ENCODE measurements at places on chromosomes 4 and X. TPM values are rescaled to one million over a fixed set of nuclear protein-coding genes. Genes with fewer than 3 reads are reported as not detected.

Gene FAT4
- 8.0 TPM for total RNA-seq

Gene TMEM154
- total RNA-seq = 13.2 TPM

Gene GUCY1B1
- 2.5 TPM for total RNA-seq

- H3K36me3 ChIP-seq = no peaks in the 10 kb centered on the region
- H3K4me1 ChIP-seq = peaks cover 36% of the 10 kb centered on the region
- H3K4me3 ChIP-seq = peak overlapping the region; percentile 96
- H3K27ac ChIP-seq = peak overlapping the region; percentile 100
- no peaks in the 10 kb centered on the region for H3K27me3 ChIP-seq
- DNase-seq = peak; percentile 77
Observed at GRCh38 chrX:153970357-153971123, 1.1 kb downstream of the HCFC1 start.

DNA sequence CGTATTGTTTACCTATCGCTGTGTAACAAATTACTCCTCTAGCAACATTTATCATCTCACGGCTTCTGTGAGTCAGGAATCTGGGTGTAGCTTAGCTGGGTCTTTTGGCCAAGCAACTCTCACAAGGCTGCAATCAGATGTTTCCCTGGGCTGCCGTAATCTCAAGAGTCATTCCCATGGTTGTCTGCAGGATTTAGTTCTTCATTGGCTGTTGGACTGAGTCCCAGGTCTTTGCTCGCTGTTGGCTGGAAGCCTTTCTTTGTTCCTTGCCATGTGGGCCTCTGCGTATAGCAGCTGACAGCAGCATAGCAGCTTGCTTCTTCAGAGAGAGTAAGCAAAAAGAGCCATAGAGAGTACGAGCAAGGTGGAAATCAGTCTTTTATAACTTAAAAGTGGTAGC is 16.8 kb downstream of the POLR2B start:
- DNase-seq = peak; percentile 97
- H3K4me3 ChIP-seq = no peak overlapping the region
- H3K27me3 ChIP-seq = no peaks in the 10 kb centered on the region
- peaks cover 56% of the 10 kb centered on the region for H3K36me3 ChIP-seq

- DNase-seq = peak; percentile 56
- no peaks in the 10 kb centered on the region for H3K36me3 ChIP-seq
- H3K4me3 ChIP-seq = no peak overlapping the region
- H3K27me3 ChIP-seq = no peaks in the 10 kb centered on the region
- no peak overlapping the region for H3K27ac ChIP-seq
Observed at GRCh38 chr4:127997534-127998388, 32.6 kb downstream of the ABHD18 start.

- DNase-seq = peak; percentile 77
- no peak overlapping the region for H3K4me3 ChIP-seq
Observed at GRCh38 chr4:69490271-69490670, 5.4 kb downstream of the UGT2B4 start.
